Left renal pelvis (tissue), 4 donors: ENCODE measurements at places on chromosomes 5 and 9. TPM values are rescaled to one million over a fixed set of nuclear protein-coding genes. Genes with fewer than 3 reads are reported as not detected.

DNA sequence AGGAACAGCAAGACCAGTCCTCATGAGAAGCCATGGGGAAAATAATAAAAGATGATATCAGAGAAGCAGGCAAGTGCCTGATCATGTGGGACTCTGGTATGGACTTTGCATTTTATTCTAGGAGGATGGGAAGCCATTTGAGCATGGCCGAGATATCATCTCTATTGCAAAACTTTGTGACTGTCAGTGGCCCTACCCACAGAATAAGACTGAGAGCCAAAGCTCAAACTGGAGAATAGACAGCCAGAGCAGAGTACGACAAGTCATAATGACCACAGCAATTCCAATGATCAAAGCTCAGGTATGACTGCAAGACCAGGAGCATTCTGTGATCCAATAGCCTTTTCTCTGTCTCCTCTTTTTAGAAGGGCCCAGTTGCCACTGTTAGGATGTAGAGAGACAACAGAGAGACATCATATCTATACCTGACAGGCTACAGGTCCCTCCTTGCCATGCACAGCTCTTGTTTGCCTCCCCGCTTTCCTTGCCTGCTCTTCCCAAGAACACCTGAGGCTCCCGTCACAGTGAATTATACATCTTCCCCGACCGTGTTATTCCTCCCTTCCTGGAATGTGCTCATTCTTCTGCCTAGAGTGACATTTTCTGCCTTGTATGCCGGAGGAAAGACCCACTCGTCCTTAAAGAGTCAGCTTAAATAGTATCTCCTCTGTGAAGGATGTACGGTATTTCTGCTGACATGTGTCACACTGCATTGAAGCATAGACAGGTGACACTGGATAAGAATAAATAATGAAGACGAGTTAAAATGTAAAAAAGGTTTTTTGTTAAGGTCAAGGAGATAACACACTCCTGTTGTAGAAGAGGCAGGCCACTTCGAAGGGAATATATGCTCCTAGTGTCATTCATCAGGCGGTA is 248.7 kb upstream of the MAP3K1 start:
- DNase-seq: no peak

DNA sequence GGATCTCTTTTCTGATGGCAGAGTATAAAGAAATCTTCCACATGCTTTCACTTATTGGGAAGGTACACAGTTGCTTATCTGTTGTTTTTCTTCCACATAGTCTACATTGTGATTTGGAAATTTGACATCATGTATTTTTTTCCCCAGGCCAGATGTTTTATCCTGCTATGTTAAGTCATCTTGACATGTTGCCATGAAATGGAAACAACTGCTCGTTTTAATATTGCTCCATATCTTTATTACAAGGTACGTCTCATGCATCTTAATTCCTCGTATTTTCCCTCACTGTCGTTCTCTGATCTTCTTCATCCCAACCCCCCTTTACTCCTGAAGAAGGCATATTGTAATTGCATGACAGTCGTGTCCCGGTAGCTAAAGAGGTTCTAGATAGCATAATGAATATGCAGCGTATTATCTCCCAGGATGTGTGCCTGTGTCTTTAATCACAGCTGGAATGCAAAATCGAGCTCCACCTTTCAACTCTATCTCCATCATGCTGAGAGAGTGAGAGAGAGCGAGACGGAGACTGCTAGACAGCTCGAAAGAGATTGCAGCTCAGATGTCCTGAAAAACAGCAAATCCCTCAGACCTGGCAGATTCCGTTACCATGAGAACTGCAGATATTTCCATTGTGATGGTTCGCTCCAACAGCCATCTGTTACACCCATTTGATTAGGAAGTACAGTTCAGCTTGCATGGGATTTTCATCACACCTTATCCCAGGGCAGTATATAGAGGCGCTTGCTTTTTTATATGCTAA is 281.7 kb downstream of the TMEM38B start:
- no peak for DNase-seq

GRCh38 chr5:4924577-4924976 is 215.6 kb upstream of the ADAMTS16 start:
- DNase-seq: no peak

GRCh38 chr5:163463063-163463435 is 2.6 kb downstream of the HMMR start:
- DNase-seq: no peak

- DNase-seq: no peak
Measured at GRCh38 chr5:179304466-179304865, 40.8 kb downstream of the ADAMTS2 start.

DNA sequence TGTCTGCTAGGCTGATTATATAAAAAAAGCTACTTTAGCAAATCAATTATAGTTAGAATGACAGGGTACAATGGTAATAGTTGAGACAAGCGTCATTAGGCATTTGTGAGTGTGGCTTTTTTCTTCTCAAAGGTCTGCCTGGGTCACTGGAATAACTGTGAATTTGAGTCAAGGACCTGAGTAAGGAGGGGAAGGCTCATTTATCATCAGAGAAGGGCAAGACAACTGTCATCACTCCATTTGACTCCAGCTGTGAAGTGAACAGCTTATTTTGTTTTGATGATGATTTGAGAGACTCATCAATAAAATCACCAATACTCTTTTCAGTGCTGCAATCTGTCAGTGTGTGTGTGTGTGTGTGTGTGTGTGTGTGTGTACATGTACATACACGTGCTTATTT is 118.6 kb downstream of the MAT2B start:
- DNase-seq: no peak

DNA sequence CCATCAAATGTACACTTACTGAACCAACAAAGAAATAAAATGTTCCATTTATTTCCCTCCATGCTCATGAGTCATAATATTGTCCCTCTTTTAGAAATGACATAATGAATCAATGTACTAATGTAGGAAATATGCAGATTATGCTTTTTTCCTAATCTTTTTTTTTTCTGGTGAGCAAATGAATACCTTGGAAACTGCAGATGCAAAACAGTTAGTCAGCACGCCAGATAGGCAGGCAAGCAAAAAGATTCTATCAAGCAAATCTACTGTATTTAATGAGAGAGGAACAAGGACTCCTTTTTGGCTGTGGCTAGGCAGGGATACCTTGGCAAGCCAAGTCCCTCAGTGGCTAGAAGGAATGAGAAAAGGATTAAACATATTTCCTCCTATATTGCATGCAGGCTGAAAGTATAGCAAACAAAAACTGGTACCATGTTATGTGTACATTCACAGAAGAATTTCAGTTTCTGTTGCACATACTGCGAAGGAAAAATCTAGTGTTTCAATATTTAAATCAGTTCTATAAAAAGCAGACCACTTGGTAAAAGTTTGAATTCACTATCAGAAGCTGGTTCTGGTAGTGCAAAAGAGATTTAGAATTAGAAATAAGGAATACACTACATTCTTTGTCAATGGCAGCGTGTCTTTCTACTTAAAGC is 605.4 kb downstream of the TLE1 start:
- DNase-seq: no peak

- no peak for DNase-seq
Measured at GRCh38 chr5:119332978-119333401, 22.8 kb upstream of the TNFAIP8 start.

DNA sequence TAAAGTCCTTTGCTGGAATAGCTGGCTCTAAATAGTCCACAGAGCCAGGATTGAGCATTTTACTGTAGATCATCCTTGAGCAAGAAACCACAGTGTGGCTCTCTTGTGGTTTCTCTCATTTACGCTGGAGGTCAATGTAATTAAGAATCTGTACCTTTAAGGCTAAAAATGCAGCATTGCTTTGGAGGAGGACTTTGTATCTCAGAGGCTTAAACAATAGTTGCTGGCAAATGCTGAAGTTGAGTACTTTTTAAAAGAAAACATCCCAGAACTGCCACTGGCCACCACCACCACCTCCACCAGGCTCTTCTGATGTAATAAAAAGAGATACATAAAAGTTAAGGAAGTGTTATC is 177.3 kb upstream of the ADAMTSL1 start:
- no peak for DNase-seq

DNA sequence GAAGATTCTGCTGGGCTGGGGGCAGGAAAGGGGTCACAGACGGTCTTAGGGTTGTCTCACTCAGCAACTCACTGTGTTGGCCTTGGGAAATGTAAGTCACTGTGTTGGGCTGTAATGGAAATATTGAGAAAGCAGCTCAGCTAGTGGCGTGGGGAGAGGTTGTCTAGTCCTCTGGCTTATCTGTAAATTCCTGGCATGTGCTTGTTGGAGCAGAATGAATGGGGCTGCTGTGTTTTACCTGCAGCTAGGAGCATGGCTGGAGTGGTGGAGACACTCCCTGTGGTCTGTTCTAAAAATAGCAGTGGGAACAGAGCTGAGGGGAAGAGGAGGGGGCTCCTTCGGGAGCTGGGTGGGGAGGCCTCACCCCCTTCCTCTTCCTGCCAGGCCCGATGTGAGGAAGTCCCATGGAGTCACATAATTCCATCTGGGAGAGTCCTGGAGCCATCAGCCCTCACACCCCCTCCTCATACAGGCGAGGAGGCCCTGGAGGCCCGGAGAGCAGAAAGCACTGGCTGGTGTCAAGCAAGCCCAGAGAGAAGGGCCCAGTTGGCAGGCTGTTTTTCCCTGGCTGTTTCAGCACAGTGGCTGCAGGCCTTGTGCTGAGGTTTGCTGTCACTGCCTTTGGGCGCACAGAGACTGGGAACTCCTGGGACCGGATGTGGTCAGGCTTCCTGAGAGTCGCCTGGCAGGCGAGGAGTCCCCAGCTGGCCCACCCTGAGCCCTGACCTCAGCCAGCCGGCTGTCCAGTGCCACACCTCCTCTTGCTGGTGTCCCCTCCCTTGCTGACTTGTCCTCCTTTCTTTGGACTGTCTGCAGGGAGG is 84.9 kb downstream of the RGS3 start:
- DNase-seq: no peak

DNA sequence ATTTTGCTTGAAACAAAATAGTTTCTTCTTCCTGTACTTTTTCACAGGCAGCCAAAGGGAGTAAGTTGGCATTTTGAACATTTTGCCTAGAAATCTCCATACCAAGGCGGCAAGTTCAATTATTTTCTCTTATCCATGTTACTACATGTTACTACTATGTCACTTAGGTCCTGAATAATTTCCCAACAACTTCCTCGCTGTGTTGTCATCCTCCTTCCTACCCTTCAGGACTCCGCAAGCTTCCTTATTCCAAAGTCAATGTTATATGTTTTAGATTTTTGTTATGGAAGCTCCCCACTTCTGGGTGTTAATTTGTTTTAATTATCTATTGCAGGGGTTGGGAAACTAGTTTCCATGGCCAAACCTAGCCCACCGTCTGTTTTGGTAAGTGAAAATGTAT is 9.9 kb upstream of the B4GALT1 start:
- DNase-seq: no peak

GRCh38 chr5:24067208-24067607 is 559.8 kb downstream of the PRDM9 start:
- DNase-seq: no peak

DNA sequence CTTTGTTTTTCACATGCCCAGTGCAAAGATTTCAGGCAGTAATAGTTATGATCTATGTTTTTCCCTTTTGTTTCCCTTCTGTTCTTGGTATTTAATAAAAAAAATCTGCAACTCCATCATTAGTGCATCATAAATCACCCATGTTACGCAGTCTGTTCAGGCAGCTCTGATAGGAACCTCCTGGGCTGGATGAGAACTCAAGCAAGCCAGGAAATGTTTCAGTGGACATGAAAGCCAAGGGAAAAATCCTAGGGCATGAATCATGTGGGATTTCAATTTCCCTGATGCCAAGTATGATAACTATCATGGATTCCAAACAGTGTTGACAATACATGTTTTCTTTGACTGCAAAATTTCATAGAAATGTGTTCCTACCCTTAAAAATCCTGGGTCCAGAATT is 119.7 kb upstream of the TARS1 start:
- no peak for DNase-seq

DNA sequence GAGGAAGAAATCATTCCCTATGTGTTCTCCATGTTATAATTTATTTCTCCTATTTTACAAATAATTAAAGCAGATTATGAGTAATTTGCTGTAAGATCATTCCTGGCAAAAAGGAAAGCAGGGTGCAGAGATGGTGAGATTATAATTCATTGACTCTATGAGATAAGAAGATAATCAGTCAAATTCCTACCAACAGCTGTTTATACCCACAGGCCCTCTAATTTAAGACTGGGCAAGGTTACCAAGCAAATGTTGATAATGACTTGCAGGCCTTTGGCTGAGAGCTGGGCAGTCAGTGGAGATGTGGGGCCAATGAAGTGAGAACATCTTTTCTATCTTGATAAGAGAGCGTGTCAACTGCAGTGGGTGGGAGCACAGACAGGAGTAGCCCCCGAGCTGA is 222.7 kb downstream of the ICE1 start:
- DNase-seq: no peak

Gene ELOVL7
- polyA plus RNA-seq: 17.0 TPM

Gene PCA3
- polyA plus RNA-seq: 0.19 TPM

Gene SOHLH1
- not detected for polyA plus RNA-seq

Gene PCDHGB6
- 8.1 TPM for polyA plus RNA-seq

Gene SLC25A25
- 12.5 TPM for polyA plus RNA-seq

Gene IFNA5
- polyA plus RNA-seq: not detected

Gene SPATA31E1
- not detected for polyA plus RNA-seq

Gene PCDHB9
- polyA plus RNA-seq: 4.4 TPM

Gene NOP16
- 24.3 TPM for polyA plus RNA-seq

Gene STOML2
- polyA plus RNA-seq: 131 TPM

Gene LOX
- polyA plus RNA-seq: 51.3 TPM

Gene IFNA13
- polyA plus RNA-seq: not detected
